ENCODE measurements at places on chromosomes 7 and 10. TPM values are rescaled to one million over a fixed set of nuclear protein-coding genes. Genes with fewer than 3 reads are reported as not detected.

DNA sequence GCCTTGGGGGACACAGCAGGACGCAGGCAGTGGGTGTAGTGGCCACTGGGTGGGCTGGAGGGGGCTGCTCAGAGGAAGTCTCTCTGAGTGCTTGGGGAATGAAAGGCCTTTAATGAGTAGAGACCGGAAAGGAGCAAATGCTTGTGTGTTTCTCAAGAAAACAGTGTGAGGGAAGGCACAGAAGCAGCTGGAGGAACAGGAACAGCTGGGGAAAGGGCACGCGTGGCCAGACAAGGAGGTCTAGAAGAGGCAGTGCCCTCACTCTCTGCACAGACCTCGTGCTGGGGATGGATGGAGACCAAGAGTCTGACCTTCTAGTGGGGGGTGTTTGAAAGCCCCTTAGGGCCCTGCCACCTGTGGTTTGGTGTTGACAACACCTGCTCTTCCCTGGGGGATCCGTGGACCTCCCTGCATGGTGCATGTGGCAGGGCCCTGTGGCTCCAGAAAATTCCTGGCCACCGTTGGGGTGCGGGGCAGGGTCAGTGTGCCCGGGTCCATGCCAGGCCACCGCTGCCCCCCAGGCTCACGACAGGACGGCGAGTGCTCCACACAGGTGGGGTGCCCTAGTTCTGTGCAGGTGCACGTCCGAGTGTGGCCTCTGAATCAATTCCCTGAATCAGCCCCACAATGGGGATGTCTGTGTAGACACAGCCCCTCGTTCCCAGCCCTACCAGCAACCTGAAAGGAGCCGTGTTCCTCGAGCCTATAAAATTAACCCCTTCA lies 25.9 kb upstream of the FAM20C start:
- no peak for DNase-seq

DNA sequence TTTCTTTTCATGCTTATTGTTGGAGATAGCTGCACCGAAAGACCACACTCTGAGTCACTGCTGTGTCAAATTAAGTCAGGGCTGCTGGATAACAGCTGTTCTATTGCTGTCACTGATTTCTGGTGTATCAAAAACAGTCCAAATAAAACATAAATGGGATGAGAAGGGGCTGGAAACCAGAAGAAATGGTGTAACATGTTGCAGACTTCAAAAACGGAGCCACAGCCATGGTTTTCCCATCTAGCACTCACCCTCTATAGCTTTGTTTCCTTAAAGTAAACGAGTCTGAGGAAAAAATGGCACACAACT lies 103.3 kb upstream of the DIP2C start:
- DNase-seq: no peak

The NODAL gene
- 0.17 TPM for total RNA-seq

- DNase-seq: peak; percentile 29
Observed at GRCh38 chr7:129134356-129134987, 10.0 kb upstream of the TSPAN33 start.

The SUN3 gene
- total RNA-seq: 0.45 TPM

The SAP25 gene
- total RNA-seq: not detected

- DNase-seq: peak; percentile 27
Observed at GRCh38 chr10:98403812-98404504, 11.0 kb downstream of the PYROXD2 start.

The TAS2R41 gene
- not detected for total RNA-seq

The PTF1A gene
- total RNA-seq: not detected

GRCh38 chr7:50495746-50496145 lies 45.6 kb upstream of the FIGNL1 start:
- DNase-seq: no peak

The POLR1F gene
- total RNA-seq: 18.6 TPM

DNA sequence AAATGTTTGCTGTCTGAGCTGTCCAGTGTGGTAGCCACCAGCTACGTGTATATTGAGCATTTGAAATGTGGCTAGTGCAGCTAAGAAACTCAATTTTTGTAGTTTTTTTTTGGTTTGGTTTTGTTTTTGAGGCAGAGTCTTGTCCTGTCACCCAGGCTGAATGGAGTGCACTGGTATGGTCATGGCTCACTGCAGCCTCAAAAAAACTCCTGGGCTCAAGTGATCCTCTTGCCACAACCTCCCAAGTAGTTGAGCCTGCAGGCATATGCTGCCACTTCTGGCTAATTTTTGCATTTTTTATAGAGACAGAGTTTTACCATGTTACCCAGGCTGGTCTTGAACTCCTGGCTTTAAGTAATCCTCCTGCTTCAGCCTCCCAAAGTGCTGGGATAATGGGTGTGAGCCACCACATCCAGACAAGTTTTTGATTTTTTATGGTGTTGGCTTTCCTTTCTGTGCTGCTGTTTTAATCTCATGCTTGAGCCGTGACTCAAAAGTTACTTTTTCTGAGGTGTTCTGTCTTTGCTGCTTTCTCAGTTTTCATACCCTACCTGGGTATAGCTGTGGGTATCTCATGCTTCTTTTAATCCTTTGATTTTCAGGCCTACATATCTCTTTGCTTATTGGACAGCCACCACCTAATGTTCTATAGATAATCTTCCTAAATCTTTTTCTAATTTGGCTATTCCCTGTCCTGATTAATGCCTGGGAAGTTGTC lies 16.0 kb downstream of the WAC start:
- no peak for DNase-seq

The CYP2E1 gene
- 2.0 TPM for total RNA-seq

GRCh38 chr7:148733496-148733895 lies 34.8 kb downstream of the CUL1 start:
- DNase-seq: peak; percentile 6

GRCh38 chr7:66142996-66143395 lies 28.3 kb downstream of the CRCP start:
- peak; percentile 62 for DNase-seq

- DNase-seq: no peak
Observed at GRCh38 chr7:150788474-150789269, 11.5 kb downstream of the TMEM176B start.

- peak; percentile 57 for DNase-seq
Observed at GRCh38 chr10:88800152-88801125, 2.1 kb upstream of the LIPM start.
